Epithelial cell of proximal tubule (primary cell): ENCODE measurements at places on chromosomes 6 and 20. TPM values are rescaled to one million over a fixed set of nuclear protein-coding genes. Genes with fewer than 3 reads are reported as not detected.

DNA sequence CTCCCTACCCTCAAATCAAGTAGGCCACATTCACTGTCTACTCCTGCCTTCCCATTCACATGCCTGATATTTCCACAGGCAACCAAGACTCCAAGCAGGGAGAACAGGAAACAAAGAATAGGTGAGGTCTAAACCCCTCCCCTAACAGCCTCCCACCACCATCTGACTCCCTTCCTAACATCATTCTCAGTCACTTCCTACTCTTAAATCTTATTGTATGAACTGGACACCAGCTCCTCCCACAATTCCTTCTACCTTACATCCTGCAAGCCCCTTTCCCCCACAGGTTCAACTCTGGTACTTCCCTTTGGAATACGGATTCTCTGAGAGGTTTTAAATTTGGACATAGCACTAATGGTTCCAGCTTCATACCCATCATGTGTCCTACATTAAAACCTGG is 944 bp upstream of the C6orf136 start:
- no peak for DNase-seq

DNA sequence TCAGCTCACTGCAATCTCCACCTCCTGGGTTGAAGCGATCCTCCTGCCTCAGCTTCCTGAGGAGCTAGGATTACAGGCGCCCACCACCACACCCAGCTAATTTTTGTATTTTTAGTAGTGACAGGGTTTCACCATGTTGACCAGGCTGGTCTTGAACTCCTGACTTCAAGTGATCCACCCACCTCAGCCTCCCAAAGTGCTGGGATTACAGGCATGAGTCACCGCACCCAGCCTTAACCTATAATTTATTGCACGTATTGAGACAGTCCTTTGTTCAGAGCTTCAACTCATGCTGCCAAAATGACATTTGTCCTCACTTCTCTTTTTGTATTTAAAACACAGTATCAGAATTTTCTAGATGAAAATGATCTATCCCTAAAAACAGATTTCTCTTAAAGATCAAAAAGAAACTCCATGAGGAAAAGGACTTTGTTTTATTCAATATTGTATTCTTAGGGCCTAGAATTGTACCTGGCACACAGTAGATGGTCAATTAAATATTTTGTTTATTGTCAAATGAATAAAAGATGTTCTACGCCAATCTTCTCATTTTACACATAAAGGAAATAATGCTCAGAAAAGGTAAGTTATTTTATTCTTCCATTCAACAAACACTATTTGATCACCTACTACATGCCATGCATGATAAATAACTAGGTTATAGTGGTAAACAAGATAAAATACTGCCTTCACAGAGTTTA is 10.8 kb downstream of the SERAC1 start:
- no peak for DNase-seq

- no peak for DNase-seq
Measured at GRCh38 chr20:45293041-45294002, 13.3 kb upstream of the RBPJL start.

DNA sequence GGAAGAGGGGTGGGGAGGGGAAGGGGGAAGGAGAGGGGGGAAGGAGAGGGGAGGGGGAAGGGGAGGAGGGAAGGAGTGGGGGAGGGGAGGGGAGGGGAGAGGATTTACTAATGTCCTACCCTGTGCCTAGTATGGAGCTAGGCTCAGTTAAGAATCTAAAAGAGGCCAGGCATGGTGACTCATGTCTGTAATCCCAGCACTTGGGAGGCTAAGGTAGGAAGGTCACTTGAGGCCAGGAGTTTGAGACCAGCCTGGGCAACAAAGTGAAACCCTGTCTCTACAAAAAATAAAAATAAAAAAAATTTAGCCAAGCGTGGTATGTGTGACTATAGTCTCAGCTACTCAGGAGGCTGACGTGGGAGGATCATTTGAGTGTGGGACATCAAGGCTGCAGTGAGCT is 13.0 kb downstream of the UBE2J1 start:
- no peak for DNase-seq

- no peak for DNase-seq
Measured at GRCh38 chr20:51402201-51402600, 140.3 kb downstream of the NFATC2 start.

GRCh38 chr20:46953596-46953995 is 59.0 kb downstream of the EYA2 start:
- no peak for DNase-seq

DNA sequence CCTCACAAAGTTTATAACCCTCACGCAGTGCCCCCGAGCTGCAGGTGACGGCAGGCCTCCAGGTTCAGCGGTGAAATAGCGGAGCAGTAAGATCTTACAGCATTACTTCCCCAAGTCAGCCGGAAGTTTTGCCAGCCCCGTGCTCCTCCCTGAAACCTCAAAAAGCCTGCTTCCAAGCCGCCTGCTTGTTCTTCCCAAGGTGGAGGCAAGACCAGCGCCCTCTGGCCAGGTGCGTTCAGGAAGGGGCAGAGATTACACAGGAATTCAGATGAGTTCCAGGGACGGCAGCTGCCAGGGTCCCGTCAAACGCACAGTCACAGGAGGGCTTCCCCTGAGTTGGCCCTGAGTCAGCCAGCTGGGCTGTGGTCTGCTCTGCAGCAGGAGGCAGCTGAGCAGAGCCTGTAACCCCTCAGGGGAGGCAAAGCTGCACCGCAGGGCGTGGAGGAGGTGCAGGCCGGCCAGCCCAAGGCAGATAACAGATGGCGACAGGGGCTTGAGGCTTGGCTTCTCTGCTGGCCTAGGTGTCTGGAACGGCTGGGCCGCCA is 124.1 kb upstream of the RPS6KA2 start:
- no peak for DNase-seq

DNA sequence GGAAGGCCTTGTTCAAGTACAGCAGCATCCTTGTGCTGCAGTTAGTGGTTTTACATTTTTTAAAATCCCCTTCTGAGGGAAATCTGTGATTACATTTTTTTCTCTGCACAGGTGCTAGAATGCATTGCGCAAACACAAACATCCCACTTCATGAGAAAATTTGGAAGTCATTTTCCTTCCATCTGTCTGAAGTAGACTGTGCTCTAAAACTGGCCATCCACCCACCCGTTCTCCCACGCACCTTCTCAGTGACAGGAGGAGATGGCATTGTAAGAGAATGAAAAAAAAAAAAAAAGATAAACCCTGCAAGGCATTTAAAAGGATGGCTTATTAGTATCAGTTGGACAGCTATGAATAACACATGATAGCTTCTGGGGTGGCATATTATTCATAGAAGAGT is 65.0 kb downstream of the SOBP start:
- no peak for DNase-seq

TMEM217 gene
- 0.80 and 0.86 TPM in 2 replicates for total RNA-seq

TP53TG5 gene
- total RNA-seq, result not detected in 2 replicates

EEF1A2 gene
- total RNA-seq, result 1.2 and 20.0 TPM in 2 replicates

SPATA25 gene
- total RNA-seq, result 0.87 TPM in 1 of 2 replicates, not detected in the other

WFDC12 gene
- not detected in 2 replicates for total RNA-seq

MATN4 gene
- total RNA-seq, result not detected in 2 replicates
